ENCODE measurements at places on chromosomes 2 and 18.

GRCh38 chr18:48436907-48437306 is 27.7 kb upstream of the ZBTB7C start:
- DNase-seq: no peak

DNA sequence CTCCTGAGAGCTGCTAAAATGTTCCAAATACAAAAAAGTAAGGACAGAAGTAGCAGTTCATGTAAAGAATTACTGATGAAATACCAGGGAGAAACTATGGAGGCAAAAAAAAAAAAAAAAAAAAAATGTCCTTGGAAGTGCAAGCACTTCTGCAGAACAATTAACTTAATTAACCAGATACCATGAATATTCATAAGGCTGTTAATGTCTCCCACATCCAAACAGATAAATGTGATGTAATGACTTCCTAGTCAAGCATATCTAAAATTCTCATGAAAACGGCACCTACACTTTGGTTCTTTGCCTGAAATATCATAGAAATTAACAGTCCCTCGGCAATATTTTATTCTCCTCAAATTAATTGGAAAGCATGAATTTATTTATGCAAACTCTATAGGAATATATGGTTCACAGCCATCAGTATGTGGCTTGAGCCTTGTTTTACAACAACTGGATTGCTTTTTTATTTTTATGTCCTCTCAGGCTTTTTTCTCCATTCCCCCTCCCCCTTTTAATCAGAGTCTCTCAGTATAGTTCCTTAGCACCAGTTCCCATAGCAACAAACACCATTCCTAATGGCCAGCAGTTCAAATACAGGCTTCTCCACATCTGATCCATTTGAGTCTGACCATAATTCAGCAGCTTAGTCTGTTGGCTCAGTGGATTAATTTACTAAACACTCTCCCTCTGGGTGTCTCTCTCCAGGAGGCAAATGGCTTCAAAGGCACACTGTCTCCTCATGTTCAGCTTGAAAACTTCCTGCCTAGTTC is 97.1 kb downstream of the ITGA4 start:
- DNase-seq: no peak

DNA sequence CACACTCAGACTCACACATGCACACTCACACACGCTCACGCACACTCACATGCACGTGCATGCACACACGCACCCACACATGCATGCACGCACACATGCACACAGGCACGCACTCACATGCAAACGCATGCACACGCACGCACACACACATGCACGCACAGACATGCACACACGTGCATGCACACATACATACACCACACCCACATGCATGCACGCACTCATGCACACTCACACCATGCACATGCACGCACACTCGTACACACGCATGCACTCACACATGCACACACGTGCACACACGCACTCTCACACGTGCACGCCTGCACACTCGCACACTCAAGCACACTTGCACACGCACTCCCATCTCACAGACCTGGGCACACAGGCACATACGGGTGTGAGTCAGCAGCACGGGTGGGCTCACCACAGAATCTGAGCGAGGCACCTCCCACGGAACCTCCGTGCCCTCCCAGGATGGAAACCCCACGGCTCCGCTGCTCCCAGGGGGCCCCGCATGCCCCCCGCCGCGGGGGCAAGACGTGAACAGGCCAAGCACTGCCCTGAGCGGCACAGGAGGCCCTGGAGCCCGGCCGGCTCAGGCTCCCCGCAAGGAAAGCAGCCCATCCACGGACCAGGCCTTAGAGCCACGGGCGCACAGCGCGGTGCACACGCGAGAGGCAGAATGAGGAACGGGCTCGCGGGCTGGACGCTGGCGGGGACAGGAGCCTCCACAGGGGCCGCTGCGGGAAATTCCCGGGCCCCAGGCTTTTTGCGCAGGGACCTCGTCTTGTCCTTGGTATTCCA is 8.4 kb upstream of the KCNG2 start:
- no peak for DNase-seq

- no peak for DNase-seq
These were observed 127.8 kb downstream of the MREG start for GRCh38 chr2:215885536-215885935.

- no peak for DNase-seq
These were observed 185.0 kb downstream of the DOK6 start for GRCh38 chr18:69585696-69586095.

DNA sequence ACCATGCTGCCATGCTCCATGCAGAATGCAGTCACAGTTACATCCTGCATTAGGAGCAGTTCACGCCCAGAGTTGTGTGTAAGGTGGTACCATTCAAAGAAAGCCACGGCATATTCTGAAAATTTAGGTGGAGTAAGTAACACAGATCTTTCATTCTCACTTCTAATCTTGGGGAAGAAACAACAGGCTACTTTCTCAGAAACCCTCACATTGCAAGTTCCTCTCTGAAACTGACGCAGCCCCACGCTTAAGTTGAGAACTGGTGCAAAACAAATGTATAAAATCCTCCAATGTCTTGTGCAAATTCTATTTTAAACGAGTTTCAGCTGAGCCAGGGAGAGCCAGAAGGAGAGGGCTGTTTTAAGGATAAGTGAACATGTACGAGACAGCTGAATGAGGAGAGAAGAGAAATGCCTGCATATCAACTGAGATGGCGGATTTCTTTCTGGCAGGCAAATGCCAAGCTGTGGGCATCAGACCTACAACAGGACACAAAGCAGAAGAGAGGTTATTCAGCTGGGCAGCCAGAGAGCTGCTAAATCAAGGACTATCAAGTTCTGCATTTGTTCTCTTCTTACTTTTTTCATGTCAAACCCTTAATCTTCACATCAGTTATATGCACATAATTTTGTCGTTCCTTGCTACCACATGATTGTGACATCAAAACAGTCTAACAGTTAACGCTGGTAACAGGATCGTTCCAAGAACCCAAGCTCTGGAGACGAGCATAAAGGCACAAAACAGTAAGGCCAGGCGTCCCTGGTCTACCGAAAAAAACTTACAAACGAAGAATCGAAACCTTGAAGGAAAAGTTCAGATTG is 6.4 kb downstream of the ARL4C start:
- DNase-seq: no peak

DNA sequence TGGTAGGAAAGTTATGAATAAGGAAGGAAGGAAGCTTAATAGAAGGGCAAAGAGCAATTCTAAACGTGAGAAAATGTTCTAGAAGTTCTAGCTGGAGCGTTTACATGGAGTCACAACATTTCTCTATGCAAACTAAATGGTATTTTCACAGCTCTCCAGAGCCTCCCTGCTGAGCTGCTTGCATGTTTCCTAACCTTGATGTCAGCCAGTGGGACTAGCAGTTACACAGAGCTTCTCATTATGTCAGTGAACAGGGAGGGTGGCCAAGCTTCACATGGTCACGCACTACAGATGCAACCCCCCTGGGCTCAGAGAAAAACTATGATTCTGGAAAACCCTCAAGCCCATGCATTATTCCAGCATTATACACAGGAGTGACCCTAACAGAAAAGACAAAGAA is 153.4 kb upstream of the CCDC150 start:
- no peak for DNase-seq

- no peak for DNase-seq
These were observed 1.9 kb downstream of the MCFD2 start for GRCh38 chr2:46913471-46914381.

GRCh38 chr2:151189125-151189524 is 72.5 kb downstream of the RBM43 start:
- DNase-seq: no peak

DNA sequence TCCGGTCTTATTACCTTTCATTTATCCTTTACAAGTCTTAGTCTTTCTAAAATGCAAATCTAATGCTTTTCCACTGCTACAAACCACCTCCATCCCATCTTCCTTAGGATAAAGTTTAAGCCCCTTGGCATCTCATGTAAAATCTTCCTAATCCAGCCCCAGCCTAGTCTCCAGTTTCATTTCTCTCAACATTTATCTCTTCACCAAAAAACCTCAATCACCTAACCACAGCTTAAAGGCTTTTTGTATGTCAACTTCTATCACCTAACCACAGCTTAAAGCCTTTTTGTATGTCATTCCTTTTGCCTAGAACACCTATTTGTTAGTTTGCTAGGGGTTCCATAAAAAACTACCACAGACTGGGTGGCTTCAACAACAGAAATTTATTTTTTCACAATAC is 4.2 kb downstream of the TRAK2 start:
- DNase-seq: no peak

GRCh38 chr2:28627722-28628480 is 123.7 kb upstream of the PPP1CB start:
- no peak for DNase-seq

DNA sequence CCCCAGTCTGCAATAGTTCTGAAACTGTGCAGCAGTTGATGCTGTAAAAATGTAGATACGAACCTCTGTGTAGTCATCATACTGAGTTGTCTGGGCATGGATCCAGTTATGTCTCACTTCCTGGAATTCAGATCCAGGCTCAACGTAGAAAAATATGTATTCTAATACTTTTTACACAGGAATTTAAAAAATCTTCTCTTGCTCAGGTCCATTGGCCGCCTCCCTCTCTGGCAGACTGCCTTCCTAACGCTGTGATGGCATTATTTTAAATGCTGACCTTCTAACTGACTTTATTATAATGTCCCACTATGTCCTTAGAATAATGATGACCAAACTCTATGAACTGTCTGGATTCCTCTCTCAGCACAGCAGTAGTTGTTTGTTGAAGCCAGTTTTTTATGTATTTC is 119.6 kb downstream of the FEZ2 start:
- no peak for DNase-seq

GRCh38 chr2:149860276-149860921 is 272.8 kb upstream of the MMADHC start:
- DNase-seq: no peak

DNA sequence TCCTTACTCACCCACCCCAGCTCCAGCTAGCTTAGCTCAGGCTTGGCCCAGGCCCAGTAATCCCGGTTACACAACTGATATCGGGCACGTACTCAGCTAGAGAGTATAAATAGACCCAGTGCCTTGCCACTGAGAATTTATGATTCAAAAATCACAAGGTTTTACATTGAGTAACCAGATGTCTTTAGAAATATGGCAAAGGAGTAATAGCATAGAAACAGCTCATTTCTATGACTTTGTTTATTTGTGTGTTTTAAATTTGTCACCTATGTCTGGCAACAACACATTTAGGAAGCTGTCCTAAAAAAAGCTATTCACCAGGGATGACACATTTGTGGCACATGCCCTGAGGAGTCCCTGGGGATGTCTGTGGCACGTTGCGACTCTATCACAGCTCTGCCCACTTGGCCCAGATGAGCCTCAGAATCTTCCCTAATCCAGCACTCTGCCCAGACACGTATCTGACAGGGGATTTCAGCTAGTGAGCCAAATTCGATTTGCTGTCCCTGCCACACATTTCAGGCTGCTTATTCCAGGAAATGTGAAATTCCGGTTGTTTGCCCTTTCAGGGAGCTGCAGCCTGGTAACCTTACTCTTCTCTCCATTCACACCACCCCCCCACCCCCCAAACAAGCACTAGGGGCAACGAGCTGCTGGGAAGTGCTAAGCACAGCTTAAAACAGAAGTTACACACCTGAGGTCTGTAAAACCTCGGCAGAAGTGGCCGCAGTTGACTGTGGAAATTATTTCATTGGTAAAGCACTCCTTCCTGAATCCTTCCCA is 85.4 kb upstream of the ZCCHC2 start:
- DNase-seq: no peak

- no peak for DNase-seq
These were observed 40.6 kb downstream of the ASAP2 start for GRCh38 chr2:9247177-9247576.

DNA sequence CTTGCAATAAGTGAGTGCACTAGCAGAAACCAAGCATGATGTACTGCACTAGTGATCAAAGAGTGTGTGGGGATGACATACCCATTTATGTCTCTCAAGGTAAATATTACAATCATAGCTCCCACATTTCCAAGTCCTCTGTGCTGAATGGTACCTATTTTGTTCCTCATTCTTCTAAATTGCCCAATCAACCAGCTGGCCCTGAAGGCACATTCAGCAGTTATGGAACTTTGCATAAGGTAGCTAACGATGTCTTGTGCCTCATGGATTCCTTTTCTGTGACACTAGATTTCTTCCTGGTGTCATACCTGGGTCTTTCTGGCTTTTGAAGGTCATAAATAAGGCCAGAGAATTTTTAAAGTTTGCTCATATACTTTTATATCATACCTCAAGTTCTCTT is 963.0 kb downstream of the SLC4A3 start:
- no peak for DNase-seq

GRCh38 chr18:6881034-6881820 is 151.7 kb downstream of the ARHGAP28 start:
- DNase-seq: no peak

DNA sequence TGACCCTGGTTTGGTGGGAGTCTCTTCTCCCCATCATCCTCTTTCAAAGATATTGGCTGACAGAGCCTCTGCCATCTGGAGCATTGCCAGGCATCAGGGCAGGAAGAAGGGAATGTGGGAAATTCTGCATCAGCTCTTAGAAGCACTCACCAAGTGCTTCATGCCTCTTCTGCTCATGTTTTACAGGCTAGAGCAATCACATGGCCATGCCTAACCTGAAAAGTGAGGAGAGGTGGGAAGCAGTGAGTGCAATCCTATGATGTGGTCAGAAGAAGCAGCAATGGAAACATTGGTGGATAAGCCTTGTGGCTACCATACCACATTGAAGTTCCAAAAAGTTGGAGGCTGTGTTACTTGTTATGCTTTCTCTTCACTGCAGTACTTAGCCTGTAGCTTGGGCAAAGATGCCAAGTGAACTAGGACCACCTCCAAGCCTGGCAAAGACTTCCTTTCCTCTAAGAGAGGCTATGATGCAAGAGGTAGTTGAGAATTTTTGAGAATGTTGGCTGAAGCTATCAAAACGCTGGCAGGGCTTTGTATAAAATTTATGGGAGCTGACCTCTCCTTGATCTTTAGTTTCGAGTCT is 64.1 kb downstream of the BCL2L11 start:
- DNase-seq: no peak

- no peak for DNase-seq
These were observed 99.1 kb downstream of the GREB1L start for GRCh38 chr18:21341141-21341540.

- no peak for DNase-seq
These were observed 240.2 kb upstream of the PIK3C3 start for GRCh38 chr18:41714872-41715271.

DNA sequence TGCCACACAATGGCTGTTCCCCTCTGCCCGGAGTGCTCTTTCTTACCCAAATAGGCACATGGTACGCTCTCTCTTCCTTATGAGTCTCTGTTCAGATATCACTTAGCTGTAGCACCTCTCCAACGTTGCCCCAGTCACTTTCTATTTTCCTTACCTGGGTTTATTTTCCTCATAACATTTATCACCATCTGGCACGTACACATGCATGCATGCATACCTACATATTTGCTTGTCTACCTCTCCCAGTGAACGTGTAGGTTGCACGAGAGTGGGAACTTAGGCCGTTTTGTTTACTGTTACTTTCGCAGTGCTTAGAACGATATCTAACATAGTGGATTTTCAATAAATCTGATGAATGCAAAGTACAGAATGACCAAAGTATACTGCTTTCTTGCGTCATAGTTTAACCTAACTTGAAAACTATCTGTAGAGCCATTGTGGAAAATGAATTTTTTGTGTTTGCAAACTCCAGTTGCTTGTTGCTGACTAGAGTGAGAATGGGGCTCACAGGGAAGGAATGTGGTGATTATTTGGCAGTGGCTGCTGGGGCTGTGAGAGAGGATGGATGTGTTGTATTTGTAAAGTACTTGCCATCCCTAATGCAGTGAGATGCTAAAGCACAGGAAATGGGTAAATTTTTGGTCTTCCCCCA is 47.1 kb downstream of the ACSL3 start:
- no peak for DNase-seq

- no peak for DNase-seq
These were observed 325.4 kb downstream of the SPAG16 start for GRCh38 chr2:213609570-213610170.

GRCh38 chr2:131552871-131553270 is 25.2 kb downstream of the CCDC74A start:
- DNase-seq: no peak

Measured in stimulated activated CD8-positive, alpha-beta memory T cell treated with anti-CD3 and anti-CD28 coated beads, Interleukin-15, amount 100 ng/mL, for 24 hours (primary cell).